ENCODE measurements at places on chromosomes 12 and 14.

GRCh38 chr12:1592444-1593173 lies 1.8 kb downstream of the FBXL14 start:
- H3K36me3 ChIP-seq = no peaks in the 10 kb centered on the region
- H3K4me3 ChIP-seq = peak overlapping the region; percentile 80
- peak overlapping the region; percentile 49 for H3K27ac ChIP-seq
- DNase-seq = peak; percentile 29
- H3K27me3 ChIP-seq = no peaks in the 10 kb centered on the region

DNA sequence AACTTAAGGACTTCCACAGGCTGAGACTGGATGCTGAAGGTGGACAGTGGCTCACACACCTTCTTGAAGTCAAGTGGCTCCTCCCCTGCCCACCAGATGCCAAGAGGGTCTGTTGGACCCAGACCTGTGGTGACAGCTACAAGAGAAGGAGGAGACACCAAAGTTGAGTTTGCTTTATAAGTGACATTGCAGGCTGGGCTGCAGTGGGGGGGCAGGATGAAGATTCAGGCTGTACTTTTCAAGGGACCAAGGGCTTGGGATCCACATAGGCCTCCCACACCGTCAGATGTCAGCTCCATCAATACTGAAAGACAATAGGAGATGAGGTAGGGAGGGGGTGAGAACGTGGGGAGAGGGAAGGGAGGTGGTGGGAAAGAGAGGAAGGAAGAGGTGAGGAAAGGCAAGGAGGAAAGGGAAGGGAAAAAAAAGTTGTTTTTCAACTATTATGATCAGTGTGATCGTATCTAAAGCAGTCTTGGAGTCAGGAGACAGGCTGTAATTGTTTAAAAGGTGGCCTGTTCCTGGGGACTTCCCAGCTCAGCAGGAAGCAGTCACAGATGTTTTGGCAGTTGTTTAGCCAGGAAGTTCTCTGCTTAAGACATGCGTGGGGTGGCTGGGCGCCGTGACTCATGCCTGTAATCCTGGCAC lies 84.1 kb upstream of the RESF1 start:
- no peak overlapping the region for H3K4me3 ChIP-seq
- no peak for DNase-seq
- H3K27me3 ChIP-seq = no peaks in the 10 kb centered on the region
- peak overlapping the region; percentile 82 for H3K27ac ChIP-seq

DNA sequence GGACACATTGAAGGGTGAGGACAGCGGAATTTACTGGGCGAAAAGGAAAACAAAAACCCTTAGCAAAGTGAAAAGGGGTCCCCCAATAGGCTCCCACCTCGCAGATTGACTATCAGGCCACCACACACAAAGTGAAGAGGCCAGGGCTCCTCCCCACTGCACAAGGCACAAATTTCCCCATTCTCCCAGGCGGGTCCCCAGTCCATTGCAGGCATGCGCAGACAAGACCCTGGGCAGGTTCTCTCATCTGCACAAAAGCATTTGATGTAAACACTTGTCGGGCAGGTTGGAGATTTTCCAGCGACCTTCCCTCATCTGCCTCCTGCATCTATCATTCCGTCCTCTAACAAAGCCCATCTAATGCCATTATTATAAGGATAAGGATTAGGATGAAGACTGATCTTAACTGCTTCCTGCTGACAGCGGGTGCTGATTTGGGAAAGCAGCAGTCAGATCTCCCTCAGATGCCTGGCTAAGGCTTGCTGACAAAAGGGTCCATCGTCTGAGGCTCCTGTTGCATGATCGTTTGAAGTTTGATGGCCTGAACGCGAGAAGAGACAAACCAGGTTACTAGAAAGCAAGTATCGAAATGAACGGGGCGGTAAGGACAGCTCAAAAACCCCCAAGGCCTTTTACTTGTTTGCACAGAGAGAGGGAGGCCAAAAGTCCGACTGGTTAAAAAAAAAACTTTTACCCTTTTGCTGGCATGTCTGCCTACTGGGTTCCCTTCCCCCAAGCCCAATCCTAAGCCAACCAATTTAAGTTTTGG lies 14.4 kb downstream of the ASCL4 start:
- H3K4me1 ChIP-seq = no peaks in the 10 kb centered on the region
- H3K27me3 ChIP-seq = no peaks in the 10 kb centered on the region
- no peak overlapping the region for H3K4me3 ChIP-seq
- DNase-seq = no peak
- no peaks in the 10 kb centered on the region for H3K36me3 ChIP-seq

GRCh38 chr12:29533815-29534489 lies 36.5 kb upstream of the OVCH1 start:
- no peaks in the 10 kb centered on the region for H3K27me3 ChIP-seq
- H3K4me1 ChIP-seq = no peaks in the 10 kb centered on the region
- no peak overlapping the region for H3K27ac ChIP-seq
- no peak for DNase-seq
- no peak overlapping the region for H3K4me3 ChIP-seq

- H3K27me3 ChIP-seq = no peaks in the 10 kb centered on the region
- H3K36me3 ChIP-seq = no peaks in the 10 kb centered on the region
- no peak for DNase-seq
- H3K27ac ChIP-seq = peak overlapping the region; percentile 30
- no peak overlapping the region for H3K4me3 ChIP-seq
- no peaks in the 10 kb centered on the region for H3K4me1 ChIP-seq
These were observed 7.9 kb downstream of the C1S start for GRCh38 chr12:7068240-7068993.
